T-helper 2 cell (primary cell): ENCODE measurements at places on chromosomes 7 and 10.

DNA sequence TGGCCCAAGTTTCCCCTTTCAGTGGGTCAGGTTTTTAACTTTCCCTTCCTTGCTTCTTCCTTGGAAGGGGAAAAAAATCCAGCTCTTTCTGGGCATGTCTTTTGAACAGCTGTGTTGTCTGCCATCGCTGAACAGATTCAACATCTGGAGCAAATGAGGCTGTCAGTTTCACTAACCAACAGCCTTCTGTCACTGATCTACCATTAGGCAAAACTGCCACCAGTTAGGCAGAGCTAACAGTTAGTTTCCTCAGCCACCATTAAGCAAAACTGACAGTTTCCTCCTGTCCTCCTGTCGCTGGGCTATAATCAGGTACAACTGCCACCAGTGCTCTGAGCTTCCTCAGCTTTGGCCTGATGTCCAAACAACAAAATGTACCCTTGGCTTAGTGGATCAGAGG, 81.9 kb downstream of the NPTX2 start:
- DNase-seq, result no peak

DNA sequence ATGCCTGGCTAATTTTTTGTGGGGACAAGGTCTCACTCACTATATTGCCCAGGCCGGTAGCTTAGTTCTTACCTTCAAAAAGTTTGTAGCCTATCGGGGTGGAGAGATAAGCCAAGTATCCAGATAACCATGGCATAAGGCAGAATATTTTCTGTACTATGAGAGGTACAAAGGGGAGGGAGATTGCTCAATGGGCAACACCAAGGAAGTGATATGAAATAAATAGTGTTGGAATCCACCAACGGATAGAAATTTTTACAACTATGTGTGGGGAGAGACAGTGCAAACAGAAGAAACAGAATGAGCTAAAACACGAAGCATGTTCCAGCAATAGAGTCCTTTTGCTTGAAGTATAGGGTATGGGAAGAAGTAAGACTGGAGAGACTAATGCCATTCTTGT, 8.1 kb downstream of the SCD start:
- DNase-seq, result no peak

- no peak for DNase-seq
These were observed 116.0 kb upstream of the PDLIM1 start for GRCh38 chr10:95406651-95407280.

GRCh38 chr10:7146189-7146588, 264.6 kb downstream of the SFMBT2 start:
- DNase-seq, result no peak

GRCh38 chr7:142772673-142773072, 1.9 kb downstream of the PRSS2 start:
- no peak for DNase-seq

GRCh38 chr10:63657761-63658160, 136.6 kb downstream of the REEP3 start:
- DNase-seq, result no peak

DNA sequence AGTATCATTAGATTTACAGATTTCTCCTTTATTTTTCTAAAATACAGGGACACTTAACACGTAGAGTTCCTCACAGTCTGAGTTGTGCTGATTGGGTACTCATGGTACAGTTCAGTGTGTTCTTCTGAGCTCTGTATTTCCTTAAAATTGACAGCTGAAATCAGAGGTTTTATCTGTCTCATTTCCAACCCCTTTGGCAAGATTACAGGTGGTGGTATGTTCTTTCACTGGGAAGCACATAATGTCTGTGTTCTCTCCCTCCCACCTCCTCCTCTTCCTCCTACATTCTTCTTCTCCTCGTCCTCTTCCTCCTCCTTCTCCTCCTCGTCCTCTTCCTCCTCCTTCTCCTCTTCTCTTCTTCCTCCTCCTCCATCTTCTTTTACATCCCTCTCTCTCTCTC, 99.5 kb upstream of the EEPD1 start:
- DNase-seq, result no peak

DNA sequence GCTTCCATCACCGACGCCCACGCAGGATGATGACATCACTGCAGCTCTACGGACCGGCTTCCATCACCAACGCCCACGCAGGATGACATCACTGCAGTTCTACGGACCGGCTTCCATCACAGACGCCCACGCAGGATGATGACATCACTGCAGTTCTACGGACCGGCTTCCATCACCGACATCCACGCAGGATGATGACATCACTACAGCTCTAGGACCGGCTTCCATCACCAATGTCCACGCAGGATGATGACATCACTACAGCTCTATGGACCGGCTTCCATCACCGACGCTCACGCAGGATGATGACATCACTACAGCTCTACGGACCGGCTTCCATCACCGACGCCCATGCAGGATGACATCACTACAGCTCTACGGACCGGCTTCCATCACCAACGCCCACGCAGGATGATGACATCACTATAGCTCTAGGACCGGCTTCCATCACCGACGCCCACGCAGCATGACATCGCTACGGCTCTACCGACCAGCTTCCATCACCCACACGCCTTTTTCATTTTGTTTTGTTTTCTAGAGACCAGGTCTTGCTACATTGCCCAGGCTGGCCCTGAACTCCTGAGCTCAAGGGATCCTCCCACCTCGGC, 29.5 kb downstream of the GPER1 start:
- no peak for DNase-seq

DNA sequence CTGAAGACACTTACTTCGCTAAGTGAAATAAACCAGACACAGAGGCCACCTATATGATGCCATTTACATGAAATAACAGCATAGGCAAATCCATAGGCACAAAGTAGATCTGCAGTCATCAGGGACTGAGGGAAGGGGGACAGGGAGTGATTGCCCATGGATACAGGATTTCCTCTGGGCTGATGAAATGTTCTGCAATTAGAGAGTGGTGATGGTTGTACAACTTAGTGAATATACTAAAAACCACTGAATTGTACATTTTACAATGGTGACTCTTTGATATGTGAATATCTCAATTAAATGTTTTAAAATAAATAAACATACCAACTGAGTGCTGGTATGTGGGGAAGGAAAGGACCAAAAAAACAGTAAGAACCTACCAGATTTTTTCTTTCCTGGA, 20.4 kb downstream of the PPA1 start:
- no peak for DNase-seq

- no peak for DNase-seq
These were observed 69.4 kb downstream of the CCSER2 start for GRCh38 chr10:84397735-84398144.

DNA sequence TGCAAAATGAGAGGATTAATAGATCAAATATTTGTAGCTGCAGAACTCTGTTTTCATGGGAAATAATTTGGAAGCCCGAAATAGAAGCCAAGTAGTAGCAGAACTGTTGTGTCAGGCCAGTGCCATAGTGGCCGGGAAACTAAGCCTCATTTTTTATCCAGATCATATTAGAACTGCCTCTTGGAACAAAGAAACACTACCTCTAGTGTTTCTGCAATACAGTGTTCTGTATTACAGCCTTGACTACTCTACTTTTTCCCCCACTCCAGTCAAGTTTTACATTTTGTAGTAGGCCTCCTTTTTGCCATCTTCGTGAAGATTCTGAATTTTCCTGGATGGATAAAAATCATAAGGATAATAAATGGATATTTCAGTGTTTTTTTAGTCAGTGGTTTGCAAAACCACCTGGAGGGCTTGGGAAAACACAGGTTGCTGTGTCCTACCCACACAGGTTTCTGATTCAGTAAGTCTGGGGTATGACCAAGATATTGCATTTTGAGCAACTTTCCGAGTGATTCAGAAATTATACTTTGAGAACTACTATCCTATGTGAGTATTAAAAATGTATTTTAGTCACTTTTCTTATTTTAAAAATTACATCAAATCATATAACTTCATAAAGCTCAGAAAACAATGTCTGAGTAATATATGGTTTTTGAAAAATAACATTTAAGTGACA, 326.2 kb upstream of the KAT6B start:
- DNase-seq, result no peak

- DNase-seq, result no peak
These were observed 2.3 kb downstream of the TAS2R39 start for GRCh38 chr7:143185551-143185950.

- DNase-seq, result no peak
These were observed 358.1 kb downstream of the SUGCT start for GRCh38 chr7:40492946-40493345.

DNA sequence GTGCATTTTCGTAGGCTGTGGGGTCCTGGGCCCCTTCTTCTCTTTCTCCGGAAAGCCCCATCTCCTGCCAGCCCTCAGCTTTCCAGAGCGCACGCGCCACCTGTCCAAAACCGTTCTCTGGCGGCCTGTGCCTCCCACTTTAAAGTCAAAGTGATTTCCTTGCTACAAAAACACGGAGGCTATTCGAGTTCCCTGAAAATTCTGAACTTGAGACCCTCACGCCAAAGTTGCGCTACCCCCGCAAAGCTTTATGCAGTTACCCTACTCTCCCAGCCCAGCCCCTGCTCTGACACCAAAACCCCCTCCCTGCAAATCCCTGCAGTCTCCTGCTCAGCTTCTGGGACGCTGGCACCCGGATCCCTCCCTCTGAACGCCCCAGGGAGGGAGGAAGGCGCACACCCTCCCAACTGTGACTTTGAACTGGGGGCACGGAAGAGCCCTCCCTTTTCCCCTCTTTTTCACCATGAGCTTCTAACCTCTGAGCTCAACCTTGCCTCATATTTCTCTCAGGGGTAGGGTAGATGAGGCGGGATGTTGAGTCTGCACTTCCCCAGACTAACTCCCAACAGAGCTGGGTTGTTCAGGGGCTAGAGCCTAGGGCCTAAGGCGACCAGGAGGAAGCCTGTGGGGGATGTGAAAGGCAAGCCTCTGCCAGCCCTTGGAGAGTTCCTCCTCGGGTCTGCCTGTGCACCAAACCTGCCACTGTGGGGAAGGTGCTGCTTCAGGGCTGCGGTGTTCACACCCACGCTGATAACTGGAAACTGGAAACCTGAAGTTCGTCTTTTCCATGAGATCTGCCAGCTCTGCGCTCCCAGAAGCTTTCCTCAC, 2.7 kb upstream of the PAX4 start:
- DNase-seq, result no peak

DNA sequence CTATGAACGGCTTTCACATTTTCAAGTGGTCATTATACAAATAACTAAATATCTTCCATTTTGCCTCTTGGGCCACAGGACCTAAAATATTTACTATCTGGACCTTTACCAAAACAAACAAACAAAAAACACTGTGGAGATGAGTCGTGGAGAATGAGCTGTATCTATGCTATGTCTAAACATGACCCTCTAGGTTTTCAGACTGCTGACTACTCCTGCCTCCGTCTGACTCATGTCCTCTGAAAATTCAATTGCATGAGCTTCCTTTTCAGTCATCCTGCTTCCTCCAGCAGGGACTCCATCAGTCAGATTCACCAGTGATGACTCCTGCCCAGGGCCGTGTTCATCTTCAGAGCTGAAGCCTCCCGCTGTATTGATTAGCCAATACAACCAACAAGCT, 96.8 kb downstream of the COL28A1 start:
- DNase-seq, result no peak

DNA sequence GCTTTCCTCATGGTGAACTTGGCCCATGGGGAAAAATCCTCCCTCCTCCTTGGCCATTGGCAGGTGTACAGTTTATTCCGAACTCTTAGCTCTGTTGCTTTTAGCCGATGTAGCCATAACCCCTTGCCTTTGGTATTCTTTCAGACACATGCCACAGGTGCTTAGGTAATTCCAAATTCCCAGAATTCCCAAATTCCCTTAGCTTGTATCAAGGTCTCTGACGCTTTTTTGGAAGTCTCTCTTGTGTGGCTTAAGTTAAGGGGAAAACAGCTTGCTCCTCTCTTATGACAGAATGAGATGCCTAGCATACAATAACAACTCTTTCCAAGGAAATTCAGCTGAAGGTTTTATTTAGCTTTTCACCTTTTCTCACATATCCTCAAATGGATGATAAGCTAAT, 68.0 kb downstream of the SUGCT start:
- no peak for DNase-seq

- no peak for DNase-seq
These were observed 27.7 kb upstream of the CROT start for GRCh38 chr7:87317691-87318245.

GRCh38 chr10:1903982-1904381, 166.7 kb upstream of the ADARB2 start:
- DNase-seq, result no peak

DNA sequence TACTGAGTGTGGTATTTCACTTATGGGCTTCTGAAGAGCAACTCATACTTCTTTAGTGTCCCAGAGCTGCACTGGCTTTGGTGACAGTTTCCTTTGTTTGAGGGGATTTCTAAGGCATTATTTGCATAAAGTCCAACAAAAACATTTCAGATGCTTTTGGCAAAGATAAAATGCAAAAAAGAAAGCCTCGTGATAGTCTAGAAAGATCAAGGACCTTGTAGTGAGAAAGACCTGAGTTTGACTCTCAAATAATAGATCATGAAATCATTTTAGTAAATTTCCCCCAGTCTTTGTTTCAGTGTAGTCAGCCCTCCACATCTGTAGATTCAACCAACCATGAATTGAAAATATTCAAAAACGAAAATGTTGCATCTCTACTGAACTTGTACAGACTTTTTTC, 107.4 kb downstream of the EEPD1 start:
- DNase-seq, result no peak

DNA sequence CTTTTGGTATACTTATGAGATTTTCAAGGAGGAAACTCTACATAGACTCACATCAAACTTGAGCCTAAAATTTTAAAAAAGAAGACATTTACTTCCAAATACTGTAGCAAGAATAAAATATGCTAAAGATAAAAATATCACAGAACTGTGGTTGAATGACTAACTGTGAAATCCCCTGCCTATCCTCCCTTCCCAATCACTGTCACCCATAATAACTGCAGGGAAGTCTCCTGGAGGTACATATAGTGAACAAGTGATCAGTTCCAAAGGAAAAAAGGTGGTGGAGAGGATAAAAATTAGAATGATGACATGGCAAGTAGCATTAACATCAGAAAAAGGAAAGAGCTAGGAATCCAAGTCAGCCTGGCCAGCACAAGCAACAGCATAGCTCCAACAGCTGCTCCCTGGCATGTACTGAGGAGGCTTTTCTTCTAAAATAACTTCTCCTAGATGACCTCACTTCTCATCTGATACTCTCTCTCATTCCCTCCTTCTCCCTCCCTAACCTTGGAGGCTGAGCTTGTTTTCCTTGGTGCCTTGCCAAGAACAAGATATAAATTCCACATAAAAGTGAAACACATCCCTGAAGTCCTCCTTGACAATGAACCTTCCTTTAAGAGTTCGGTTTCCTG, 124.0 kb downstream of the IQUB start:
- DNase-seq, result no peak

DNA sequence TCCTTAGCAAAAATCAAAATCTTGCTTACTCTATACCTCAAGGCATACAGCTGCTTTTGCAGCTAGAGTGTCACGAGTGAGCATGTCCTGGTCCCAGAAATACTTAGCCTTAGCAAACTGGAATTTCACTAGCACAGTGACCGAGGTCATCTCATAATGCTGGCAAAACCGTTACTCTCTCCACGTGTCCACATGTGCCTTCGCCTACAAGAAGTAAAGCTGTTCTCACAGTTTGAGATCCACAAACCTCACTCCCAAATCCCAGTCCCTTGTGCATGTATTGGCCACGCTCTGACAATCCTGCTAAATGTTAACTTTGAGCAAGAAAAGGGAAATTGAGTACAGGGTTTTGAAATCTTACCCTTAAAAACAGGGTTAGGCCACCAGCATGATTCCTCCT, 111.0 kb upstream of the PLXDC2 start:
- no peak for DNase-seq
